ENCODE measurements at places on chromosomes 13 and 19.

GRCh38 chr13:44207476-44207875 lies 166.1 kb upstream of the SERP2 start:
- no peak for DNase-seq

DNA sequence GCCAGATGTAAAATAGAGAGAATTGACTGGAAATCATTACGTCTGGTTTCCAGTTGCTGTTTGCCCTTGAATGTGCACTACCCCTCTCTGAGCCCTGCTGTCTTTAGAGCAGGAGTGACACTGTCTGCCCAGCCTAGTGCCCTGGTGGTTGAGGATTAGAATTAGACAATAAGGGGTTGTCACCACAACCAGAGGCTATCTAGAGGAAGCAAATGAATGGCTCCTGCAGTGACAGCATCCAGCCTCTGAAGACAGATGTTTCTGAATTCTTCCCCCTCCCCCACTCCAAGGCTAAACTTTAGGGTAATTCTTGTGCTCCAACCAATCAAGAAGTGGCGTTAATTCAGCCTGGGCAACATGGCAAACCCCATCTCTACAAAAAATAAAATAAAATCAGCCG lies 2.0 kb downstream of the RAB8A start:
- DNase-seq: no peak

- DNase-seq: no peak
These were observed 706.4 kb upstream of the SLC10A2 start for GRCh38 chr13:103772576-103772975.

DNA sequence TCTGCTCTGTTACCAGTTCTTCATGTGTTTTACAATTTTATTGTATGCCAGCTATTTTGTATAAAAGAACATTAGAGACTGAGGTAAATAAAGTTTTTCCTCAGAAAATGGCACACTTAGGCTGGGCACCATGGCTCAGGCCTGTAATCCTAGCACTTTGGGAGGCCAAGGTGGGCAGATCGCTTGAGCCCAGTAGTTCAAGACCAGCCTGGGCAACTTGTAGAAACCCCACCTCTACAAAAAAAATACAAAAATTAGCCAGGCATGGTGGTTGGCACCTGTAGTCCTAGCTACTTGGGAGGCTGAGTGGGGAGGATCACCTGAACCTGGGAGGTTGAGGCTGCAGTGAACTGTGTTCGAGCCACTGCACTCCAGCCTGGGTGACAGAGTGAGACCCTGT lies 32.0 kb downstream of the CCDC8 start:
- no peak for DNase-seq

DNA sequence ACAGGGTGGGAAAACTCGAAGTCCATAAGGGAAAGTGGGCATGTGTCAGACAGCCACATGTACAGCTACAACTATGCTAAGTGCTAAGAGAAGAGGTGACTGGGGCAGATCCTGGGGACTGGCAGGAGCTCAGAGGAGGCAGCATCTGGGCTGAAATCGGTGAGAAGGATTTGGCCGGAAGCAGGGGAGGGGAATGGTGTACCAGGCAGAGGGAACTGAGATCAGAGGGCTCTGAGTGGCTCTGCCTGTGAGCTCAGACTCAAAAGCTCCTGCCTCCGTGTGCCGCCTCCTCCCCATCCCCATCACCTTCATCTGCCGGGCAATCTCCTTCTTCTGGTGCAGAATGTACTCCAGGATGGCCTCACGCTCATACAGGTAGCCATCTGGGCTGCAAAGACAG lies 21.8 kb downstream of the NOSIP start:
- no peak for DNase-seq

GRCh38 chr19:13083627-13084026 lies 19.0 kb downstream of the LYL1 start:
- no peak for DNase-seq

GRCh38 chr19:53455828-53456227 lies 11.7 kb upstream of the ZNF813 start:
- no peak for DNase-seq

DNA sequence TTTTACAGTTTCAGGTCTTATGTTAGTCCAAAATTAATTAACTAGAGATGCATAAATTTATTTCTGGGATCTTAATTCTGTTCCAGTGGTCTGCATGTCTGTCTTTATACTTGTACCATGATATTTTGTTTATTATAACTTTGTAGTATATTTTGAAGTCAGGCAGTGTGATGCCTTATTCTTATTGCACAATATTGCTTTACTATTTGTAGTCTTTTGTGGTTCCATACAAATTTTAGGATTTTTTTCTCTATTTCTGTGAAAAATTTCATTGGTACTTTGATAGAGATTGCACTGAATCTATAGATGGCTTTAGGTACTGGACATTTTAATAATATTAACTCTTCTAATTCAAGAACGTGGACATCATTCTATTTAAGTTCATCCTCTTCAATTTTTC lies 304.0 kb downstream of the GPC5 start:
- DNase-seq: no peak

DNA sequence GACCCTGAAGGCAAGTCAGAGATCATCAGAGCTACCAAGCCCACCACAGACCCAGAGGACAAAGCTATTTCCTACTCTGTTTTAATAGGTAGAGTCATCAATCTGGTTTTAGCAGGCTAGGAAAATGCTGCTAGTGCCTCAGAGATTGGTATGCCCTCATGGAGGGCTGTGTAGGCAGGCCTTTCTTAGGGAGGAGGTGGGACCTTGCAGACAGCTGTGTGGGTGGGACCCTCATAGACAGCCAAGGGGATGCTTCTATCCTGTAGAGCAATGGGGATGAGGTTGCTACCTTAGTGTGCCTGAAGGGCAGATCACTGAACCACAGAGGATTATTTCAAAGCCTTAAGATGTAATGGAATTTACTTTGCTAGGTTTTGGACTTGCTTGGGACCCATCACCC lies 534.9 kb upstream of the KLF12 start:
- no peak for DNase-seq

GRCh38 chr19:18330868-18331267 lies 8.0 kb upstream of the LSM4 start:
- no peak for DNase-seq

DNA sequence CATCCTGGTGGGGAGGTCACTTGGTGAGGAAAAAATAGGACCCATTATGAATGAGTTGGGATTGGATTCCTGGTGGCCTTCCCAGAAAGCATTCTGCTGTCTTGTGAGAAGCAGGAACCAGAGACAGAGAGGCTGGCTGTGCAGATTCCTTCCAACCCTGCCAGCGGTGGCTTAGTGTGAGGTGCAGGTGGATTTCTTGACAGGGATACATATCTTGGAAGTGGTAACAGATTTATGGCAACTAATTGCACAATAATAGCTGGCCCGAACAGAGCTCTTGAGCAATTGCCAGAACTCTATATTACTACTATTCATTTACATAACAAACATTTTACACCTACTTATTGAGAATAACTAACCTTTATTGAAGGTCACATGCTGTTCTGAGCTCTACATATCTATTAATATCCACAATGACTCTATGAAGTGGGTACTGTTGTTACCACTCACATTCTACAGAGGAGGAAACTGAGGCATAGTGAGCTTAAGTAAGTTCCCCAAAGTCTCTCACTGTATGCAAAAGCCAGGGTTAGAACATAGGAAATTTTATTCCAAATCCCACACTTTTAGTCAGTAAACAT lies 173.9 kb upstream of the SERP2 start:
- peak; percentile 65 for DNase-seq

- no peak for DNase-seq
These were observed 224.5 kb downstream of the GPC5 start for GRCh38 chr13:91622778-91623550.

GRCh38 chr19:46902402-46902766 lies 41.6 kb downstream of the ARHGAP35 start:
- DNase-seq: peak; percentile 46

DNA sequence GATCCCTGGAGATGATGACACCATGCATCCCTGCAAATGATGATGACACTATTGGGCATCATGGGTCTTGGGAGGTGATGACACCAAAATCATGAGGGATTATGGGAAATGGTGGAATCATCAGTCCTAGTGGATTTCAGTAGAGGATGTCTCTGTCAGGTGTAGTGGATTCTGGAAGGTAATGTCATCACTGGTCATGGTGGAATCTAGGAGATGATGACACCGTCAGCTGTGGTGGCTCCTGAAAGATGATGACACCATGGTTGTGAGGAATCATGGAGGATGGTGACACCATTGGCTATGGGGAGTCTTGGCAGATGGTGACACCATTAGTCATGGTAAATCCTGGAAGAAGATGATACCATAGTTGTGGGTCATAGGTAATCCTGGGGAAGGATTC lies 11.9 kb downstream of the SHISA7 start:
- DNase-seq: no peak

GRCh38 chr13:113735194-113735593 lies 23.8 kb upstream of the TMEM255B start:
- no peak for DNase-seq

DNA sequence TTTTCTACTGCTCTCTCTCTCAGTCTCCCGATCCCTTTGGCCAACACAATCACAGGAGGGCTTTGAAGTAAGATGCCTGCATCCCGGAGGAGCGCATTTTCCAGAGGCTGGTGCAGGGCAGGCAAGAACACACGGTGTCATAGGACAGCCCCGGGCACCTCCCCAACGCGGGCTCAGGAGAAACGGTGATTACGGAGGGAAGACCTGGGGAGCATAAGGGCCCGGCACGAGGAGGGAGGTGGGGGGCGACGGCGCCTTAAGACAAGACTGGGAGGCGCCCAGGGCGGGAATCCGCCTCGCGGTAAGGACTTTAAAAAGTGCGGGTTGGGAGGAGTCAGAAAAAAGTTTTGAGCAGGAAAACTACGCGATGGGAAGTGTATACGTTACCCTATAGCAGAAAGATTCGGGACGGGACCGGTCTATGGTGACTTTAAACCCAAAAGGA lies 18.7 kb upstream of the ZNF888 start:
- DNase-seq: no peak

- no peak for DNase-seq
These were observed 300.7 kb downstream of the DCT start for GRCh38 chr13:94178625-94179244.

DNA sequence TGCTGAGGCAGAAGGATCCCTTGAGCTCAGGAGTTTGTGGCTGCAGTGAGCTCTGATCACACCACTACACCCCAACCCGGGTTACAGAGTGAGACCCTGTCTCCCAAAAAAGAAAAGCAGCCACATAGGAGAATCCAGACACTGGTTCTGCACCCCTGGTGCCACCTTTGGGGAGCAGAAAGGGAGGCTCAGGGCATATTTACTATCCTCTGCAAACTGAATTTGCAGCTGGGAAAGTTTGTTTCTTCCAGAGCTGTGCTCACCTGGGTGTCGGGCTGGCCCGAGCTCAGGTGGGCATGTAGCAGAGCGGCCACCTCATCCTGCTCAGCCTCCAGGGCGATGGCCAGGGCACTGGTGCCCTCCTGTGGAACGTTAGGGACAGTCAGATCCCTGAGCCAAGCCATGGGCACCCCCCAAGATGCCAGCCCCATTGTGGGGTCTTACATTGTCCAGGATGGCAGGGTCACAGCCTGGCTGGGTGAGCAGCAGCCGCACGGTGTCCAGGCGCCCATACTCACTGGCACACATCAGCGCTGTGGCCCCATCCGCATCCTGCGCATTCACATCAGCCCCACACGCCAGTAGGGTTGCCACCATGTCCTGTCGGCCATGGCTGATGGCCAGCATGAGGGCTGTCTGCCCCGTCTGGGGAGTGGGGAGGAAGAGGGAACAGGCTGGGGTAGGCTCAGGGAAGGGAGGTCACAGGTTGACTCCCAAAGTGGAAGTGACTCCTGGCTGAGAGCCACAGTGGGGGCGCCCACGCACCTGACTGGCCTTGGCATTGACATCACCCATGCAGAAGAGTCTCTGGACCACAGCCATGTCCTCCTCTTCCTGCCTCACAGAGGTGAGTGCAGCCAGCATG lies 3.1 kb downstream of the RPS28 start:
- DNase-seq: no peak

GRCh38 chr19:30512176-30513081 lies 140.2 kb downstream of the ZNF536 start:
- DNase-seq: no peak

DNA sequence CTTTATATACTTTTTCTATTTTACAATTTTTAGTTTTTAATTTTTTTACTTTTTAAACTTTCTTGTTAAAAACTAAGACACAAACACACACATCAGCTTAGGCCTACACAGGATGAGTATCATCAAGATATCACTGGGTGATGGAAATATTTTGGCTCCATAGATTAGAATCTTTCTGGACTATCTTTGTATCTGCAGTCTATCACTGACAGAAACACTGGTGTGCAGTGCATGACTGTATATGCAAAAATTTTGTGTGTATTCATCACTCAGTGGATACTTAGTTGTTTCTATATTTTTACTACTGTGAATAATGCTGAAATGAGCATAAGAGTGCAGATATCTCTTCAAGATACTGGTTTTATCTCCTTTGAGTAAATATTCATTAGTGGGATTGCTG lies 68.0 kb upstream of the GPC6 start:
- no peak for DNase-seq

GRCh38 chr19:18775586-18776287 lies 15.4 kb downstream of the COMP start:
- no peak for DNase-seq

GRCh38 chr19:48489608-48490216 lies 20.5 kb downstream of the CYTH2 start:
- DNase-seq: peak; percentile 60

GRCh38 chr13:24683838-24684599 lies 3.8 kb downstream of the ATP12A start:
- DNase-seq: no peak

- DNase-seq: no peak
These were observed 2738.9 kb upstream of the PCDH20 start for GRCh38 chr13:64154514-64154913.

DNA sequence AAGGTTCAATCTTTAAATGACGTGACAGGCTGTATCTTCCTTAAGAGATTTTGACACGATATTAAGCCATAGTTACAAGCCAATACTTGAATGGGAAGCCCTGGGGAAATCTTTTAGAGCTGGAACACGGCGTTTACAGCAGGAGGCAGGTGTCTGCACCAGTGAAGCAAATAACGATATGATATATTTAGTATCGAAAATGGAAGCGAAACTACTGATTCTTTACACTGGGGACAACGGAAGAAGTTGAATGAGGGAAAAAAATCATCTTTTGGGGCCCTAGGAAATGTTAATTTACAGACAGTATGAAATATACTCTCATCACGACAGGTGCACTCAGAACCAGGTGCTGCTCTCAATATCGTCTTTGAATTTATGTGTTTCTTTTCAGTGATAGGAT lies 793.9 kb upstream of the PCDH20 start:
- DNase-seq: no peak

DNA sequence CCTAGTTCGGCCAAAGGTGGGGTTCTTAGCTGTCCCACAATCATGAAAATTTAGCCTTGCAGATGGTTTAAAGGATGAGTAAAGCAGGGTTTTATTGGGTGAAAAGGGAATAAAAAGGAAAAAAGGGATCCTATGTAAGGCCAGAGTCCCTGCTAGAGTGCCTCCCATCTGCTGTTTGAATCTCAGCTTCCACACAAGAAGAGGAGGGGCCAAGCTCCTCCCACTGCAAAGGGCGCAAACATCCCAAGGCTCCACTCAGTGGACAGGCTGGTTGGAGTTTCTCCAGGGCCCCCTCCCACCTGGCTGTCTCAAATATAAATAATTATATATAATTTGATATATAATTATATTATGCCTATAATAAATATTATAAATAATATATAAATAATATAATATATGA lies 1272.1 kb upstream of the PCDH20 start:
- no peak for DNase-seq

- DNase-seq: no peak
These were observed 53.9 kb downstream of the PCDH8 start for GRCh38 chr13:52794589-52794988.
